Sigmoid colon (tissue), 7 donors: ENCODE measurements at places on chromosomes 6 and 20. TPM values are rescaled to one million over a fixed set of nuclear protein-coding genes. Genes with fewer than 3 reads are reported as not detected.
A peak's percentile ranks its signal among the peaks of the same experiment; 100 is the strongest.

GRCh38 chr6:37041521-37041920, 36.1 kb downstream of the FGD2 start:
- no peak for DNase-seq

DNA sequence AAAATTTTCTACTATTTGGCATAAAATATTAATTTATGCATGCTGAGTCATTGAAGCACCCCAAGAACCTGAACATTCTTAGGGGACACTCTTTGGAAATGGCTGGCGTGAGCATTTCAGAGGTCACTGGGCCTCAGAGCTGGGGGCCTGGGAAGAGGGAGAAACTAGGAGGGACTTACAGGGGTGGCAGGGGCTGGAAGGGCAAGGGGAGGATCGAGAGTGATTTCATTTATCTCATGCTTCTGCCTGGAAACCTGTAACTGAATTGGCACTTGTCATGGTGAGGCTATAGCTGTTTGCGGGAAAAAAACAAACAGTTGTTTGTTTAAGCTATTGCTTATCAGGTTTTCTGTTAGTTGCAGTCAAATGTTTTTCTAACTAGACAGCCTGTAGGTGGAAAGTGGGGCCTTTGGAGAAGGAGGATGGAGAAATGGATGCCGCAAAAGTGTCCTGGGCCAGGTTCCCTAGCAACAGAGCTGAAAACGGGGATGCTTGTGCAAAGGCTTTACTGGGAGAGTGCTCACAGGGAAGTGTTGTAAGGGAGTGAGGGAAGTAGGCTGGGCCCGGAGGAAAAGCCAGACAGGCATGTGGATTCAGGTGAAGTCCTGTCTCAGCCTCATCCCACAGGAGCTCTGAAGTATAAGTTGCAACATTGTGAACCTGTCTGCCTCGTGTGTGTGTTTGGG, 36.4 kb upstream of the KAT14 start:
- no peak for DNase-seq

GRCh38 chr6:131602781-131603312, 25.2 kb downstream of the MED23 start:
- no peak for DNase-seq

DNA sequence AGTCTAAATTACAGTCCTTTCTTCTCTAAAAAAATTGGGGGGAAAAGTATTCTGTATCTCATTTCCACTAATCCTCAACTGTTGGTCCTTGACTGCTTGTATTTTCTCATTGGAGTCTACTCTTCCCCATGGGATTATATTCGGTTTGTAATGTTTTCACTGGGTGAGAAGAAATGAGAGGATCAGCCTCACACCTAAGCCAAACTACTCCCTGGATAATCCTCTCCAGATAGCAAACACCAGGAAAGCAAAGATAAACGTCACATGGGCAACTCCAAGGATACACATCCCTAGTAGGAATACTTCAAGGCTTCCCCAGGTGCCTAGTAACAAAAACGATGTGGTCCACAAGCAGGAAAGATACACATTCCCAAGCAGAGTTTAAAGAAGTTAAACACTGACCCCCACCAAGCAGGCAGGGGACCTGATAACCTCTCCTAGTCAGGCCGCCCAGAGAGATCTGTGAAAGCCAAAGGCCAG, 53.9 kb upstream of the SOX4 start:
- no peak for DNase-seq

DNA sequence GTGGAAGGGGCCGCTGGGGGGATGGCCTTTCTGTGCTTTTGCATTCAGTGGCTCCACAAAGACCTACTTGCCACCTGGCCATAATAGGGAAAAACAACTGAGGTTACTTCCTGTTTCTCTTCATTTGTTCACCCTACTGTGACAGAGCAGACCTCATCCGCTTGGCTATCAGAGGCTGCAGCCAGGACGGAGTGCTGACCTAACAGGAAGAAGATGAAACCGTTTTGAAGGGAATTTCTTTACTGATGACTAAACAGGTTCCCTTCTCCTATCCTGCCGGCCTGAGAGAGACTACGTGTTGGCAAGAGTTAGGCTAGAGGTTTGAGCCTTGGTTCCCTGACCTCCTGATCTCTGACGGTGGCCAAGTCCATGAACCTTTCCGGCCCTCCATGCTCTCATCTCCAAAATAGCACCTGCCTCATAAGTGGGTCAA, 21.3 kb downstream of the PRR18 start:
- DNase-seq = no peak

- DNase-seq = peak; percentile 57
These were observed 160.7 kb downstream of the DLL1 start for GRCh38 chr6:170130201-170130621.

FOXC1 gene
- total RNA-seq = 3.0 TPM

LY6G5C gene
- 1.1 TPM for total RNA-seq

LTA gene
- not detected for total RNA-seq

- no peak for DNase-seq
These were observed 1.4 kb upstream of the RNASET2 start for GRCh38 chr6:166957805-166958076.

DNA sequence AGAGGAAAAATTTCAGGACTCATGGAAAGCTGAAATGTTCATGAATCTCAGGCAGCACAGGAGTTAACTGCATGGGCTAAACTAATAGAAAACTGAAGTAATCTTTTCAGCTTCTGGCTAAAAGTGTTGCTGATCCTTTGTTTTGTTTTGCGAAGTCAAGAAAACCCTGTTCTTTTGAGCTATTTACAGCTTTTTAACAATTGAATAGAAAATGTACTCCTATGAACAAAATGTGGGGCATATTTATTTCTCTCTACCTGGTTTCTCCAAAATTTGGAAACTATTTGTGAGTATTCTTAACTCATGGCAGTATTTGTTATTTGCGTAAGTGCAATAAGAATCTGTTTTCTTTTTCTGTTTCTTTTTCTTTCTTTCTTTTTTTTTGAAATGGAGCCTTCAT, 818.8 kb upstream of the CITED2 start:
- DNase-seq = no peak

DNA sequence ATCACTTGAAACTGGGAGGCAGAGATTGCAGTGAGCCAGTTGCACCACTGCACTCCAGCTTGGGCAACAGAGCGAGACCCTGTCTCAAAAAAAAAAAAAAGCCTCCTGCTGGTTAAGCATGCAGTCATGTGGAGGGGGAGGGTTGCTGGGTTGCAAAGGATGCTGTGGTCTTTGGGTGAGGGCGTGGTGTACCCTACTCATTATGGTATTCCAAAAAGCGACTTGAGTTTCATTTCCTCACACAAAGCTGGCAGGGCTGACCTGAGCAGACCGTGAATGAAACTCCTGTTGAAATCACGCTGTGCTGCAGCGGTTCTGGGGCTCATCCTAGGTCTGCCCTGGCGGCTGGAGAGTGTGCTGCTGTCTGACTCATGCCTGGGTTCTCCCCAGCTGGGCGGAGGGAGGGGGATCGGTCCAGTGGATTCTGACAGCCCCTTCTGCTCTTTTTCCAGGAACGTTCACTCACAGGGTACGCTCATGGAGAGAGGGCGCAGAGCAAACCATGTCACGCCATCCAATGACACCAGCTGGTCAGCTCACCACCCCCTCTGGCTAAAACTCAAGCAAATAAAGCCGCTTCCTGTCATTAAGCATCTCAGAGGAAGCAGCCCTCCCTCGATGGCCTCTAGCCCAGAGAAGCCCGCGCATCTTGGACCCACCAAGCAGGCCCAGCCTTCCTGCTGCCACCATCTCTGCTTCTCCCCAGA, 166.2 kb downstream of the SCML4 start:
- peak; percentile 88 for DNase-seq

DNA sequence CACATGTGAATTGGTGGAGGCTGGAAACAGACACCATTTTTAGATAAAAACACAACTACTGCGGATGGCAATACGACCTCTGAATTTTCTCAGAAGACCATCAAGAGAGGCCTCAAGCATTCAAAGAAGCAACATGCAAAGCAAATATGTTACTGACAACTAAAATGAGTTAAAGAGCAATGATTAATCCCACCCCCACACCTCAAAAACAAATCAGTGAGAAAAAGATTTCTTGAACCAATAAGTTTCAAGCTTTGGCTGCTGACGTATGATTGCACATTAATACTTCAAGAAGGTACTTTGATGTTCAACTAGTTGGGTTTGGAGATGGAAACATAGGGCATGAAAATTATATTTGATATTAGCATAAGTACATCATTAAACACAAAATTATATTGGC, 982 bp downstream of the MMUT start:
- DNase-seq = no peak

GRCh38 chr6:161660666-161661571, 387.1 kb upstream of the AGPAT4 start:
- DNase-seq = no peak

DNA sequence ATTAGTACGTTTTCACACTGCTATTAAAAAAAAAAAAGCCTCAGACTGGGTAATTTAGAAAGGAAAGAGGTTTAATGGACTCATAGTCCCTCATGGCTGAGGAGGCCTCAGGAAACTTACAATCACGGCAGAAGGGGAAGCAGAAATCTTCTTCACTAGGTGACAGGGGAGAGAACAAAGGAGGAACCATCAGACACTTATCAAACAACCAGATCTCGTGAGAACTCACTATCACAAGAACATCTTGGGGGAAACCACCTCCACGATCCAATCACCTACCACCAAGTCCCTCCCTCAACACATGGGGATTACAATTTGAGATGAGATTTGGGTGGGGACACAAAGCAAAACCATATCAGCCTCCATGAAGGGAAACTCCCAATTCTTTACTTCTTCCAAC, 85.2 kb upstream of the MAFB start:
- no peak for DNase-seq

GRCh38 chr20:4007383-4008025, 7.9 kb downstream of the RNF24 start:
- no peak for DNase-seq

CYP24A1 gene
- total RNA-seq = not detected

SCUBE3 gene
- 5.7 TPM for total RNA-seq

GRCh38 chr6:153662982-153663381, 376.1 kb upstream of the OPRM1 start:
- DNase-seq = no peak

DNA sequence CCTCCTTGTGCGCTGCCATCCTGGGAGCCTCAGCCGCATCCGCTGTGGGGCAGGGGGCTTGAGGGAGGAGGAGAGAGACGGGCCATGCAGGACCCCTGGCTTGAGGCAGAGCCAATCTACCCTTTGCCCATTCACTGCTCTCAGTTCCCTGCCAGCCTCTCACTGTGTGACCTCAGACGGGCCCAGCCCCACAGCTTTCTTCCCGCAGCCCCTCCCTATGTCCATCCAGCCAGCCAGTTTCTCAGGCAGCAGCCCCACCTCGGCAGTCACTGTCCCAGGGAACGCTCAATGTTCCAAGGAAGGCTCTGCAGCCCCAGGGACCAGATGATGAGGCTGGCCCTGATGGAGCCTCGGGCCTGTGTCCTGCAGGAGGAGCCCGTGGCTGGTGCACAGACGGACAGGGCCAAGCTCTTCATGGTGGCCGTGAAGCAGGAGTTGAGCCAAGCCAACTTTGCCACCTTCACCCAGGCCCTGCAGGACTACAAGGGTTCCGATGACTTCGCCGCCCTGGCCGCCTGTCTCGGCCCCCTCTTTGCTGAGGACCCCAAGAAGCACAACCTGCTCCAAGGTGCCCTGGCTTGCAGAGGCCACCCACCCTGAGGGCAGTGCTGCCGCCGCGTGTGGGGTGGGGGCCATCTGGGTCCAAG, 3.9 kb upstream of the TNFRSF6B start:
- DNase-seq = peak; percentile 73

GRCh38 chr6:159126590-159126989, 42.6 kb upstream of the FNDC1 start:
- no peak for DNase-seq

DNA sequence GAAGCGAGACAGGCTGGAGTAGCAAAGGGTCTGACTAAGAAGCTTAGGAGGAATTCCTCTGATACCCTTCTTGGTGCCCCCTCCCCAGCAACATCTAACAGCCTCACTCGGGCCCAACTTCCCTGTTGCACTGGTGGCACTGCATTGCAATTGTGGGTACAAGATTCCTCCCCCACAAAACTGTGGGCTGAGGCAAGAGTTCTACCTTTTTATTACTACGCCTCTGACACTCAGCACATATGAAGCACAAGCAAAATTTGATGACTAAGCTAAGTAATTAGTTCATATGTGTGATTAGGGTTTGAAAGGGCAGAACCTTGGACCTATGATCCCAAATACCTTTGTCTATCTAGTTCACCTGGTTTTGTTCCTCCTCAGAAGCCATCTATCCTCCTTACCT, 83.5 kb downstream of the ZHX3 start:
- DNase-seq = no peak

DNA sequence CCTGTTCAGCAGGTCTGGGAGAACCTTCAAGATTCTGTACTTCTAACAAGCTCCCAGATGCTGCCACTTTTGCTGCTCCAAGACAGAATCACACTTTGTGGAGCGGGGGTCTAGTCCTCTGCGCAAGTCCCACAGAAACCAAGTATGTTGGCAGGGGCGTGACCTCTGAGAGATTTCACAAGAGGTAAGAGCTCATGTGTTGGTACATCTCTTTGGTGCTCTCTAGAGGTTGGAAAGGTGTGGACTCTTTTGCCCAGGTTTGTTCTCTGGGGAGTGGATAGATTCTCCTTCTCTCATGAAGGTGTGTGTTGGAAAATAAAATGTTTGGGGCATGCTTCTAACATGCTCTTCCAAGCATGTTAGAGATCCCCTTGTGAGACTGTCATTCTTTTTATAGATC, 340.9 kb upstream of the IRAK1BP1 start:
- DNase-seq = no peak

- DNase-seq = no peak
These were observed 91.9 kb downstream of the FAM217A start for GRCh38 chr6:3987053-3987452.
